ENCODE measurements at places on chromosomes 3 and 15.
A peak's percentile ranks its signal among the peaks of the same experiment; 100 is the strongest.

- DNase-seq, result no peak
Observed at GRCh38 chr3:189684317-189684716, 53.1 kb downstream of the TP63 start.

DNA sequence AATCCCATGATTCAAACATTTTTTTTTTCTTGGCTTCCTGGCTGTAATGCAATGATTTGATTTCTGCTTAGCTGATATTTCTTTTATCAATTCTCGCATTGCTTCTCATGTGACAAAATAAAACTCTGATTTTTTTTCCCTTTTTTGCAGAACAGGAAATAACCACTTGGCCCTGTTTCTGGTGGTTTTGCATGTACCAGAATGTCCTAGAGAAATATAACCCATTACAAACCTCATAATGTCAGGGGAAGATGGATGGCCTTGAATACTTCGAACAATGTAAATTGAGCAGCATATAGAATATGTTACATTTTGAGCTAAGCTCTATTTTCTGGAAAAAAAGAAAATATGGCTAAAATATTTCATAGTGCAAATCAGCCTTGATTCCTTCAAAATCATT, 275.6 kb downstream of the RAP2B start:
- DNase-seq, result no peak

GRCh38 chr3:4588466-4588865, 95.3 kb downstream of the ITPR1 start:
- DNase-seq, result no peak

GRCh38 chr3:65844370-65844769, 194.3 kb downstream of the MAGI1 start:
- DNase-seq, result no peak

DNA sequence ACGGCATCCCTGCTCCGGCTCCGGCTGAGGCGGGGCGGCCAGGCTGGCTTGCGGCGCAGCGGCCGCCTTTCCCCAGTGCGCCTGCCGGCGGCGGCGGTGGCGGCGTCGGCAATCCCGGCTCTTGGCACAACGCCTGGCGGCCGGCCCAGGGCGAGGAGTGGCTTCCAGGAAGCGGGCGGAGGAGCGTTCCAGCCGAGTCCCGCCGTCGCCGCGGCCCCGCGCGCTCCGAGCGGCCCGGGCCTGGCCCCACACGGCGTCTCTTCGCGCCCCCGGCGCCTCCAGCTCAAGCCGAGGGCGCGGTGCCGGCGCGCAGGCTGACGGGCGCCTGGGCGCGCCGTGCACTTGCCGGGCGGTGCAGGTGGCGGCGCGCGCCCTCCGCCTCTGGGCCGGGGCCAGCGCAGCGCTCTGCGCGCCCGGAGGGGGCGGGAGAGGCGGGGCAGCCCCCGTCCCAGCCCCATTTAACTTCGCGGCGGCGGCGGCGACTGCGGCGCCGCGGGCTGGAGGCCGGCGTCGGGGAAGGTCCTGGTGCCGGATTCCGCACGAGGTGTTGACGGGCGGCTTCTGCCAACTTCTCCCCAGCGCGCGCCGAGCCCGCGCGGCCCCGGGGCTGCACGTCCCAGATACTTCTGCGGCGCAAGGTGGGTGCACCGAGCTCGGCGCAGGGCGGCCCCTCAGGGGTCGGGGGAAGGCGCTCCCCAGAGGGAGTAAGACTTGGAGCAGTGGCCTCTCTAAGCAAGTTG, at the start of gene ADAMTSL3:
Gene ADAMTSL3, plus strand, starts transcription at position 485 of the 740 bp plus-strand sequence. CDS start 1,639 bp downstream, outside the sequence.
- DNase-seq, result no peak

- no peak for DNase-seq
Observed at GRCh38 chr15:100355342-100355741, 13.6 kb upstream of the ADAMTS17 start.

- DNase-seq, result no peak
Observed at GRCh38 chr15:88006146-88006545, 250.4 kb downstream of the NTRK3 start.

DNA sequence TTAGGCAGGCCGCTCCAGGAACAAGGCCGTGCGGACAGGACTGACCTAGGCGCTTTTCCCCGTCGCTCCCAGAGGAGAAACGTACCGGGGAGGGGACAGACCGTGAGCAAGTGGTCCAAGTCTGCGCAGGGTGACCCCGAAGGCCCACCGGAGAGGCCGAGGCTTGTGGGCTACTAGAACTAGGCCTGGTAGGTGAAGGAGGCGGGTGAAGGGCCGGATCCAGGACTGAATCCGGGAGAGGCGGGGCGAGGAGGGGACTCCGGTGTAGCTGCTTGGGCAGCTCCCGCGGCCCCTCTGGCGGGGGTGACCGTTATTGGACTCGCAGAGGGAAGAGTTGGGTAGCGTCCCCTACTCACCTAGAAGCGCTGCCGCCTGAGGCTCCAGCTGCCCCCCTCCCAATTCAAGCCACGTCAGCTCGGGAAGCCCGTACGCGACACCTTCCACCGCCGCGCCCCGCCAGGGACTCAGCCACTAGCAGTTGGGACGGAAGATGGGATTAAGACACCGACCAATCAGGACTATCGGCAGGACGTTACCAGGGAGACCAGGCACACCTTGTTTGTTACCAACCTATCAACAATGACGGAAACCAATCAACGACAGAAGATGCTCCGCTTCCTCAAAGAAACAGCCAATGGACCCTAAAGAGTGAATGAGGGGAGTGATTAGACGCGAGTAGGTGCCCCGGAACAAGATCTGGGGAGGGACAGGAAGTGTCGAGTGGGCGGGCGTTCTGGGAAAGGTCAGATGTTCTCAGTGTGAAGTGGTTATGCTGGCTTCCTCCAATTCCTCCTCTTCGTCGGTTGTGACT, at the start of gene GOLGB1:
Gene GOLGB1, minus strand, starts transcription at position 466 of the 811 bp plus-strand sequence. CDS start 18,770 bp downstream, outside the sequence.
- DNase-seq, result peak; percentile 100

Measured in SW480 (cell line).